ENCODE measurements at places on chromosomes 2 and 18. TPM values are rescaled to one million over a fixed set of nuclear protein-coding genes. Genes with fewer than 3 reads are reported as not detected.
A peak's percentile ranks its signal among the peaks of the same experiment; 100 is the strongest.

DNA sequence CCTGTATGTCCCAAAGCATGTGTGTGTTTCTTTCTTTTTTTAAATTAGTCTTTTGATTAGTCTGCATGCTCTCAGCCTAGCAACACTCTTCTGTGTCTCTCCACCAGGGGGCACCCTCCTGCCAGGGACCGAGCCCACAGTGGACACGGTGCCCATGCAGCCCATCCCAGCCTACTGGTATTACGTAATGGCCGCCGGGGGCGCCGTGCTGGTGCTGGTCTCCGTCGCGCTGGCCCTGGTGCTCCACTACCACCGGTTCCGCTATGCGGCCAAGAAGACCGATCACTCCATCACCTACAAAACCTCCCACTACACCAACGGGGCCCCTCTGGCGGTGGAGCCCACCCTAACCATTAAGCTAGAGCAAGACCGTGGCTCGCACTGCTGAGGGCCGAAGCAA, 93.8 kb downstream of the NRP2 start:
- no peaks in the 10 kb centered on the region for H3K36me3 ChIP-seq
- DNase-seq: peak; percentile 93
- no peak overlapping the region for H3K4me3 ChIP-seq
- H3K4me1 ChIP-seq: no peaks in the 10 kb centered on the region

GRCh38 chr2:68747413-68747812, 12.8 kb downstream of the ARHGAP25 start:
- peaks cover 5% of the 10 kb centered on the region for H3K36me3 ChIP-seq
- H3K27ac ChIP-seq: no peak overlapping the region
- peaks cover 3% of the 10 kb centered on the region for H3K4me1 ChIP-seq
- H3K4me3 ChIP-seq: no peak overlapping the region
- H3K27me3 ChIP-seq: no peaks in the 10 kb centered on the region

The SMCHD1 gene
- 45.1 TPM for total RNA-seq

GRCh38 chr18:42536442-42536841, 579.0 kb downstream of the RIT2 start:
- H3K4me3 ChIP-seq: no peak overlapping the region
- H3K27ac ChIP-seq: no peak overlapping the region
- no peaks in the 10 kb centered on the region for H3K36me3 ChIP-seq
- DNase-seq: no peak
- no peaks in the 10 kb centered on the region for H3K27me3 ChIP-seq

DNA sequence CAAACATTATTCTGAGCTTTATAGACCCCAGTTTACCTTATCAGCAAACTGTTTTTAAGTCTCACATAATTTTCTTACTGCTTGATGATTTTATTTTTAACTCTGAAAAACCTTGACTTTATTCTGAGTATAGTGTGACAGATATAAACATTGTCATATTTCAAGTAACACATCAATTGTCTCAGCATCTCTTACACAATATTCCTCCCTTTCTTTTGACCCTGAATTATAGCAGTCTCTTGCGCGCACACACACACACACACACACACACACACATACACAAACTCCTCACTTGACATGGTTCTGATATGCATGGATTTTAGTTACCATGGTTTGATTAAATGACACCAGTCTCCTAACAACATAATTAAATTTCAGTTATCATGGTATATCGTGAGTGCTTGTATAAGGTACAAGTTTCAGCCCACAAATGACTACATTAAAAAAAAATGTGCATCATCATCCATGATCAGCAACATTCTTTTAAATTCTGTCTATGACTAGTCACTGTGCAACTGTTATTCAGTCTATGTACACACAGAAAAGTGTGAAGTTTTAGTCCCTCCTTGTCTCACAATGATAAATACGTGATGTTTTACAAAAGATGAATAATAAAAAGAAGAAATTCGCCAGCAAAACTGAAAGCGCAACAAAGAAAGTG, 39.5 kb upstream of the TACR1 start:
- no peaks in the 10 kb centered on the region for H3K27me3 ChIP-seq
- peaks cover 11% of the 10 kb centered on the region for H3K36me3 ChIP-seq
- no peak for DNase-seq
- H3K4me1 ChIP-seq: no peaks in the 10 kb centered on the region
- H3K4me3 ChIP-seq: no peak overlapping the region
- H3K27ac ChIP-seq: no peak overlapping the region

The GALR1 gene
- 0.07 TPM for total RNA-seq
